Pons (tissue), 1 donor: ENCODE measurements at places on chromosomes 3 and 15.

DNA sequence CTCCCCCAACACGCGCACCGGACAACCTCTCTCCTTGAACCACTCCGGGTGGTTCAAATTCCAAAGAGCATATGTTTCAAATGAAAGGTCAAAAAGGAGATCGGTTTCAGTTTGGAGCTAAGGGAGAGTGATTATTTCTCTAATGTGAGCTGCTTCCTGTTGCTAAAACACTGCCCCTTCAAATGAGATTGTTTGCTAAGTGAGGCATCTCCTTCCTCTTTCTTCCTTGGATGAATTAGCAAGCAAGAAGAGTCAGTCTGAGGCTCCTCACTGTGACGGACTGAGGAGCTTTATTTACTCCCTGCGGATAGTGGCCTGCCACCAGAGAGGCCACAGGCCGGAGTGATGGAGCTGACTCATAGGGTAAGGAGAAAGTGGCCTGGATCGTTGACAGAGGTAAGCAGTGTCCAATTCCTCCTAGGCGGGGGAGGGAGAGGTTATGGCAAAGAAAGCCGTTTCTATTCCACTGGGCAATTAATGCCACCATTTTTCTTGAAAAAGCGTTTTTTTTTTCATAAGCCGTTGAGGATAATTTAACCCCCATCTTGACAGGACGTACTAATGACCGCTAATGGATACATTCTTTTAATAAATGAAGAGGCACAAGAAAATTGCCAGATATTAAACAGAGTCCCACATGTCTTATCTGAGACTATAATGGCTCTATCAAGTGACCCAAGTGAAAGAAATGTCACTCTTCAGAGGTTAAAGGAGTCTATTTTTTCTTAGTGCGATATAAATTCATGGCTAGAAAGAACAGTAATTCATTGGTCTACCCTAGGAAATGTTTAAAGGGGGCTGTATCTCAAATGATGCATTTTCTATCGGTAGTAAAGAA is 167.0 kb upstream of the ANKRD28 start:
- no peak for DNase-seq

DNA sequence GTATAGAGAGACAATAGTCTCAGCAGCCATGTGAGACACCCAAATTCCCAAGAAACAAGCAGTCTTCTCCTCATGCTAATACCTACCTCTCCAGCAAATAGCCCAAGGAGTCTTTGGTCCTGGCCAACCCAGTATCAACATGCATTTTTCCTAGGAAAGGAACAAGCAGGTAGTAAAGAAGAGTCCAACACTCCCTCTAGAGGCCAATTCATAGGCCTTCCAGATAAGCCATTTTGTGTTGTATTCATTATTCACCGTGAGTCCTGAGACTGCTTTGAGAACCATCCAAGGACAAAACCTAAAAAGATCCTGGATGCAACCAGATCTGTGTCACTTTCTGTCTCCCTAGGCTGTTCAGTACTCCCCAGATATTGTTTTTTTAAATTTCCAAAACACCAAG is 63.6 kb upstream of the SNTN start:
- no peak for DNase-seq

DNA sequence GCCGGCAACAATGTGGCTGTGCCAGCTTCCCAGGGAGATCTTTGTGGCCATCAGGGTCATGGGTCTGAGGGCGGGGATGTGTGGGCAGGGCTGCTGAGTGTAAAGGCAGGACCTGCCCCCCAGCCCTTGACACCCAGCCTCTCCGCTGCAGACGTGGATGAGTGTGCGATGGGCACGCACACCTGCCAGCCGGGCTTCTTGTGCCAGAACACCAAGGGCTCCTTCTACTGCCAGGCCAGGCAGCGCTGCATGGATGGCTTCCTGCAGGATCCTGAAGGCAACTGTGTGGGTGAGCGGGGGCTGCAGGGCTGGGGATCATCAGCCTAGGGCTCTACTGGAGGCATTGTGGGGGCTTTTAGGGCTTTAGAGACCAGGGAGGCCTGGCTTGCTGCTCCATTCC is 78.8 kb downstream of the FBLN2 start:
- no peak for DNase-seq

DNA sequence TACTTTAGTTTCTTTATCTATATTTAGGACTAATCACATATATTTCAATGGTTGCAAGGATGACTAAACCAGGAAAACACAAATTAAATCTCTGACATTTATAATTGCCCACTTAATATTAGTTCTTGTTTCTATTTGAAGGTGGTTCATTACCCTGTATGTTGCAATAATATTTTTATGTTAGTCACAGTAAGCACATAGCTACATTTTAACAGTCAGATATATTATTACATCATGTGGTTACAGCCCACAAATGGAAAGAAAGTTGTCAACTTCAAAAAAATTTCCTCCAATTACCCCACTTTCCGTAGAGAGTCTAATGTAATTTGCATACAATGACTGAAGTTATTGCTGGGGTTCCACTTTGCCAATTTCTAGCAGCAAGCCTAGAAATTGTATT is 114.6 kb downstream of the TUSC7 start:
- DNase-seq = no peak

DNA sequence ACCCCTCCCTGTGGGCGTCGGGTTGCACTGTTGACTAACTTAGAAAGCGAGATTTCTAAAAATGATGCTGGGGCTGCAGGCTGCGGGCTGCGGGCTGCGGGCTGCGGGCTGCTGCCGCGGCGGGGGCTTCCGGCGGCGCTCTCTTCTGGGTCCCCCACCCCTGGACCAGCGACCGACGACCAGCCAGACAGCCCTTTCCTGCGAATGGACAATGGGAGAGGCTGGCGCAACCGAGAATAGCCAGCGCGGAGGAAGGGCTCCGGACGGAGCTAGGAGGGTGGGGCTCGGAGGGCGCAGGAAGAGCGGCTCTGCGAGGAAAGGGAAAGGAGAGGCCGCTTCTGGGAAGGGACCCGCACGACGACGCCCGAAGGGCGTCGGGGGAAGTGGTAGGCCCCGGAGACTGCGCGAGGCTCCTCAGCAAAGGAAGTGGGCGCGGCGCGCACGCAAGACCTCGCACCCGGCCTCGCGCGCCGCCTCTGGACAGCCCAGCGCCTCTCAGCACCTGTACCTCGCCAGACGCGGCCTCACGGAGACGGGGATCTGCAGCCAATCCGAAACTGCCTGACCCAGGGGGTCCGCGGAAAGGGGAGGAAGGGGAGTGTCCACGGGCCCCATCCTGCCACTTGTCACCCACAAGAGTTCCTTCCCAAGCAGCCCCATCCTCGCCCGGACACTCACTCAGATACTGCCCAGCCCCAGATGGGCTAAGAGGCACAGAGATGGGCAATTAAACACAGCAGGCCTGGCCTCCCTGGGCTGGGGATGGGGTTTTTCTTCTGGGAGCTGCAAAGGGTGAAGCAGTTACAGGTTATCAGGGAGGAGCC is 70.7 kb downstream of the SLC12A8 start:
- DNase-seq = no peak

- peak; percentile 13 for DNase-seq
Observed at GRCh38 chr15:44584162-44584749, 47.3 kb downstream of the EIF3J start.

- no peak for DNase-seq
Observed at GRCh38 chr15:72614810-72615532, 39.5 kb upstream of the GOLGA6B start.

DNA sequence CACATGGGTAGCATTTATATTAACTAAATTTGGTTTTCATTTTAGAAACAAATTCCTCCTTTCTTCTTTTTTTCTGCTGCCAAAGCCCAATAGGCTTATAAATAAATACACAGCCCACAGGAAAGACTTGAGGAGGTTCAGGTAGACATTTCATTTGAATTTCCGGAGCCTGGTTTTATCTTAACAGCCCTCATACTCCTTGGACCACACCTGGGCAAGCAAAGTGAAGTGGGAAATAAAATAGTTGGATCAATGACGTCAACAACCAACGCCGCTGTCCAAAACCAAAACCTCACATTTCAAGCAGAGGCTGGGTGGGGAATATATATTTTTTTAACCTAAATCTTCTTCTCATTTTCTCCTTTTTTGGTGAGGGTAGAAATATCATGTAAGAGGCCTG is 53.2 kb downstream of the RFTN1 start:
- no peak for DNase-seq

DNA sequence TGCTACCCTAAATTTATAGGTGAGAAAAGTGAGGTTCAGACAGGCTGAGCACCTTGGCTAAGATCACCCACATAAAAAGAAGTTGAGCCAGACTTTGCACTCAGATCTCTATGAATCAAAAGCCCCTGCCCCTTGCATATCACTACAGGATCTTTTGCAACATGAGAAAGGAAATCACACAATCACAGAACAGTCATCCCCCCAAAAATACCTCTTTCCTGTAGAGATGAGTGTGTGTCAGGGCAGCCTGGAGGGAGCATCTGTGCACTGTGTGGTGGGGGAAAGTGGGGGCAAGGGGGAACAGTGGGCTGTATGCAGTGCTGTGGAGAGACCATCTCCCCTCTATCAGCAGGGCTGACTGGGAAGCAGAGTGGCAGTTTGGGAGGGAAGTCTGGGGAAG is 46.6 kb downstream of the EPHB3 start:
- no peak for DNase-seq

- DNase-seq = no peak
Observed at GRCh38 chr15:35992791-35993190, 446.8 kb upstream of the DPH6 start.

- no peak for DNase-seq
Observed at GRCh38 chr3:39501059-39501458, 33.6 kb downstream of the MOBP start.

DNA sequence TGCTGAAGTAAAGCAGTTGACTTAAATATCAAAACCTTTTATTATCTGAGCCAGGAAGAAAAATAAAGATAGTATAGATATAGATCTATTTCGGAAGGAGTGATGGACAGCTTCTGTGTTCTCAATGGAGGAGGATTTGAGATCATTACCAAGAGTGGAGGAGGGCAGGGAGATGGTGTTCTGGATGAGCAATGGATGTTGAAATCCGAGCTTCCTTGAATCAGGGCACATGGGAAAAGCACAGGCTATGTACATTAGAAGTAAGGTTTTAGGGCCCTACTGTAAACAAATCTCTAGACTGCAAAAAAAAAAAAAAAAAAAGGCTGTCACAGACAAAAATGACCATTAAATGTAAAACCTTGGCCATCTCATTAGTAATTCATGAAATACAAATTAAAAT is 43.2 kb downstream of the GTPBP8 start:
- no peak for DNase-seq

- DNase-seq = no peak
Observed at GRCh38 chr3:162658003-162658402, 1161.4 kb downstream of the OTOL1 start.

- DNase-seq = no peak
Observed at GRCh38 chr3:44416031-44417030, 61.1 kb downstream of the ZNF445 start.

DNA sequence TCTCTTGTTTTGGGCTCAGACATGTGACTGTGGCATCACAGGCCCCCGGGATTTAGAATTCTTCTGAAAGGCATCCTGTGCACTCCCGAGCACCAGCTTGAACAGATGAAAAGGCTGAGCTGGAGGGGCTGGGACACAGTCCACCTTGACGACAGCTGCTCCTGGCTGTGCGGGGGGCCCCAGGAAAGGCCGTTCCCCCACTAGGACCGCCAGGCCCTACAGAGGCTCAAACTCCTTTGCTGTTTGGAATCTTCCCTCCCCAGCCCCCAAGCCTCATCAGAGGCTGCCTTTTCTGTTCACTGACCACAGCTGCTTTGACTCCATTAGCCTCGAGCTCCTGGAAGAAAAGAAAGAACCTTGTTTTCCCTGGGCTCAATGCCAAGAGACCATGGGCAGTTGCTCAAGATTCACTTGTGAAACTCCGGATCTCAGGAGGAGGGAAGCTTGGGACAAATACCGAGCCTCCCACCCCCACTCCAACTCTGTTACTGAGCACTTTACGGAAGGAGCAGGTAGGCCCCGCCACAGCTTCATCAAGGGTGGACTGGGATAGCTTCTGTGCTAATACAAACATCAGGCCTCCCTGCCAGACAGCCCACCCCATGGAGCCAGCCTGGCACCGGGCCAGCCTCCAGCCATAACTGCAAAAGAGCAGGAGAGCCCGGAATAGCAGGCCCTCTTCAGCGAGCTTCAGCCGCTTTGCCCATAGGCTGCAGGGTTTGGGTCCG is 15.7 kb downstream of the CIDEC start:
- DNase-seq = peak; percentile 88
